ENCODE measurements at places on chromosomes 5 and 9.

- peak; percentile 78 for DNase-seq
Measured at GRCh38 chr5:141883184-141883891, 5.1 kb upstream of the PCDH1 start.

DNA sequence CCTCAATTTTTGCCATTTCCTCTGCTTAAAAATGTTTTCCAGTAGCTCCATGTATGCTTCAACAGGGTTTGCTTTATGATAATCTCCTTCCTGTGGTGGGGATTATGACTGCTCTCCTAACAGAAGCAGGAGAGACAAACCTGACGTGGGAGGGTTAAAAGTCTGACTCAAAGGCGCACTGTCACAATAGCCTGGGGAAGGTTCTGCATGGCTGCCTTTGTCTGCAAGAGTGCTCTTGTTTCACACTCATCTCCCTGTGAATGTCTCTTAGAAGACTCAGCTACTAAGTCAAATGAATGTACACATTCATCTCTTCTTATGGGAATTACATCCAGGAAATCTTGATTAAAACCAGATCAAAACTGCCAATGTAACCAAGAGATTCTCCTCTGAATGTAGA lies 90.9 kb upstream of the MTAP start:
- DNase-seq, result no peak

DNA sequence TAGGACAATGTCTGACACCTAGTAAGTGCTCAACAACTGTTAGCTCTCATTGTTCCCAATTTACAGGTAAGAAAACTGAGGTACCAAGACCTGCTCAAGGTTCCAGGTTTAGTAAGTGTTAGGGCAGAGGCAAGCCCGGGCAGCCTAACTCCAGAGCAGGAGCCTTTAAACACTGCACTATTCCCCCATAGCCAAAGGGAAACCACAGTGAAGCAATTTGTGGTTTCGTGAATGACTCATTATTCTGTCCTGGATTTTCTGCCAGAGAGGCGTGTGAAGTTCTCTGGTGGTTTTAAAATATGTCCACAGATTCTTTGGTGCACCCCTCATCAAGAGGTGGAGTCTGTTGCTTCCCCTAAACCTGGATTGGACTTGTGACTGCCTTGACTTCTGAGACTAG lies 1.0 kb upstream of the MCC start:
- no peak for DNase-seq

DNA sequence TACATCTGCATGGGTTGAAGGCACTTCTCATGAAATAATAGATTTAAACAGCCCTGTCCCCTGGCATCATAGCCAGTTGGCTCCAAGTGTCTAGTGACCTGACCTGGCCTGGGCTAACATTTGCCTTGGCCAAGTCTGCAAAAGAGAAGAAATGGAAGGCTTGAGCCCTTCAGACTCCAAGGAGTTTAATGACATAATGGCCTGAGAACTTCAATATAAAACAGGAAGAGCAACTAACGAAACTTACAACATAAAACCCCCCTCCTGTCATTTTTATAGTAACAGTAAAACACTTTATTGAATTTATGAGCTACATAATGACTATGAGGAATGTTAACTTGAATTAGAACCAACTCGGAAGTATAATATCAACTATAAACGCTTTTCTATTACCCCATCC lies 218.8 kb upstream of the TBCA start:
- no peak for DNase-seq

- DNase-seq, result no peak
Measured at GRCh38 chr9:113895526-113895925, 19.4 kb downstream of the ZNF618 start.

DNA sequence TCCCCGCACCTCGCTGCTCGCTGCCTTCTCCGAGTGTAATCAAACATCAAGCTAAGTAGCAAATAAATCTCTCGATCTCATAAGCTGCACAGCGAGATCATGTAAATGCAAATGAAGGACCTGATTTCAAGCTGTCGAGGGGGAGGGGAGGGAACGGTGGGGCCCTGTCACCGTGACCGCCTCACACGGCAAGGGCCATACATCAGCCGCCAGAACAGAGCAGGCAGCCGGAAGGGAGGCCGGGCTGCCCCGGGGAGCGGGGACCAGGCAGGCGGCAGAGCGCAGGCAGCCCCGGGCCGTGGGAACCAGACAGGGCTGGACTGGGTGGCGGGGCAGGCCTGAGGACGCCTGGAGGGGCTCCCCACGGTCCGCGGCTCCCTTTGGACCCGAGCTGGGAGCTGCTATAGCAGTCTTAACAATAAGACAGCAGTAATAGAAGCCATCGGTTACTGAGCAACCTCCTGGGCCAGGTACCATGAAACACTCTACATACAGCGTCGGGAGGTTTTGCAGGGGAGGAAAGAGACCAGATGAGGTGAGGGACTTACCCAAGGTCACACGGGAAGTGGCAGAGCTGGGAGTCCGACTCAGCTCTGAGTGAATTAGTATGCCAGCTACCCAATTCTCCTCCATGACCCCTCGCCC lies 76.8 kb downstream of the CFAP77 start:
- DNase-seq, result no peak

DNA sequence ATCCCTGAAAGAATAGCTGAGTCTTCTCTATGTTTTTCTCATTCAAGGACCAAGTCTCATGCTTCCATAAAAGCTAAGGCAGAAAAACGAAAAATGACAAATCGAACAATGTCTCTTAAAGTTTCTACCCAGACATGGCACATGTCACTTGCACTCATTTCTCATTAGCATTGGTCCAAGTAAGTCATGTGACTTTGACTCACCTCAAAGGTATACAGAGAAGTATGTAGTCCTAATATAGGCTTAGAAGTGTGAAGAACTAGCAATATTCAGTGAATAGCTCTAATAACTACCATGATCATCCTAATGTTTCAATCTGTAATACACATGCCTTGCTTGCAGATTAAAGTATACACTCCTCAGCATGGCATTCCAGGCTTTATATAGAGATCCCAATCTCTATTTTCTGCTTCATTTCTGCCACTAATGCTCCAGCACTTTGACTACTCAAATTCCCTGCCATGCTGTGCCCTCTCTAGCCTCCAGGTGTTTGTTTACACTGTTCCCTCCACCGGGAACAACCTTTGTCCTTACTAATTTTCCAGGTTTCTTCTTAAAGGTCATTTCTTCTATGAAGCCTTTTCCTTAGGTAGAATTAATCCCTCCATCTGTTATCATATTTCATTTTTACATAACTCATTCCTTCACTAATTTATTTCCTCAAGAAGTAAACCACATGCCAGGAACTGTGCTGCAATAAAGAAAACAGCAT lies 98.9 kb downstream of the CEMIP2 start:
- no peak for DNase-seq

All from endothelial cell (in vitro differentiated cells).